ENCODE measurements at places on chromosomes 4 and X.

DNA sequence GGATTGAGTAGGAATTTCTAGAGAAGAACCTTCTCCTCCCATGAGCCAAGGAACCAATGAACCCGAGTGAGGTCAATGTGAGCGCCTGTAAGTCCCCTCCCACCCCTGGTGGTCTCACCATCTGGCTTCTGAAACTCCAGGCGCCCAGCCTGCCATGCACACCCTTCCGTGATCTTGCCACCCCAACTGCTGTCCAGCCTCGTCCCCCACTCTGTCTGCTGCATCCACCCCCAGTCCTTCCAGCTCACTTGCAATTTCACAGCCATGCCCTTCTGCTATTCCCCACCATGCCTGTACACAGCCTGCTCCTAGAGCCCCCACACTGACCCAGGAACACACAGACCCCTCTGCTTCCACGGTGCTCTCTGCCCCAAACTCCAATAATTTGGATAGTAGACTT is 323.7 kb downstream of the STK32B start:
- no peak for DNase-seq

DNA sequence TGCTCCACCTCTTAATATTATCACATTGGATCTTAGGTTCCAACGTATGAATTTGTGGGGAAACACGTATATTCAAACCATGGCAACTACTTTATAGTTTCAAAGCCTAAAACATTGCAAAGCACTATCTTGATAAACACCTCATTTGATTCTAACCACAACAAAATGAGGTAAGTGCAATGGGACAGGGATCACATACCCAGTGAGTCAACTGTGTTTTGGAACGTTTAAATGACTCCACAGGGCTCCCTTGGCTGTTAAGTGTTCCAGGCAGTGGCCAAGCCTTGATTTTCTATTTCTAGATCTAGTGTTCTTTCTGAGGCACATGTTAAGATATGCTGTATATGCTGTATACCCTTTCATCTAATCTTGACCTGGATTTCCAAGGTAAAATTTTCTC is 54.5 kb upstream of the C1QTNF7 start:
- no peak for DNase-seq

- DNase-seq: no peak
Measured at GRCh38 chr4:39591290-39591689, 47.4 kb downstream of the SMIM14 start.

GRCh38 chr4:146342600-146343192 is 128.4 kb downstream of the REELD1 start:
- DNase-seq: no peak

DNA sequence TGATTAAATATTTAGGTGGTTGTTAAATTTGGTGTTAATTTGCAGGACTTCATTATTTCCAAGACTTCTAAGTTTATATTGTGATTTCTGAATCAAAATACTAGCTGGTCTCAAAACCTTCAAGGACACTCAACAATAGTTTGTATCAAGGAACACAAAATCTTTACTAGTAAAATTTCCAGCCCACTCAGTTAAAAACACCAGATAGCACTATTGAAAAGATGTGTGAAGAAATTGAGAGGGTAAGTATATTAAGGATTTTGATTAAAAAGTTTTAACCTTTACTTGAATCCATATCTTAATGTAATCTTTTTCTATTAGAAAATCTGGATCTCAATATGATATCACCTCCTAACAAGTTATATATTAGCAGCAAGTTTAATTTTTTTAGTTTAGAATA is 89.3 kb upstream of the UGT8 start:
- no peak for DNase-seq

DNA sequence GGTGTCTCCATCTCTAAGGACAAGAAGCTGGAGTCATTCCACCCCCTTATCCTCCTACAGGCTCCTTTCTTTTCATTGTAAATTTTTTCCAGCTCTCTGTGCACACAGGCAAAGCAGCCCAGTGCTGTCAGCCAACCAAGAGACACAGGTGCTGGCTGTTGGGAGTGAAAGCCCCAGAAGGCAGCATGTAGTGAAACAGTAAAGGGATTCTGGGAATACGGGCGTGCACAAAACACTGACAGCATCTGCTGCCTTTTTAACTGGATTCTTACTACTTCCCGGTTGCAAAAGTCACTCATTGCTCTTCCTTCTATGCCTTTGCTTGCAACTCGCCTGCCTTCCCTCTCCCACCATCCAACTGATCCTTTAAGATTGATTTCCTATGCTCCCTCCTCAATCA is 208.6 kb upstream of the PRPS2 start:
- no peak for DNase-seq

DNA sequence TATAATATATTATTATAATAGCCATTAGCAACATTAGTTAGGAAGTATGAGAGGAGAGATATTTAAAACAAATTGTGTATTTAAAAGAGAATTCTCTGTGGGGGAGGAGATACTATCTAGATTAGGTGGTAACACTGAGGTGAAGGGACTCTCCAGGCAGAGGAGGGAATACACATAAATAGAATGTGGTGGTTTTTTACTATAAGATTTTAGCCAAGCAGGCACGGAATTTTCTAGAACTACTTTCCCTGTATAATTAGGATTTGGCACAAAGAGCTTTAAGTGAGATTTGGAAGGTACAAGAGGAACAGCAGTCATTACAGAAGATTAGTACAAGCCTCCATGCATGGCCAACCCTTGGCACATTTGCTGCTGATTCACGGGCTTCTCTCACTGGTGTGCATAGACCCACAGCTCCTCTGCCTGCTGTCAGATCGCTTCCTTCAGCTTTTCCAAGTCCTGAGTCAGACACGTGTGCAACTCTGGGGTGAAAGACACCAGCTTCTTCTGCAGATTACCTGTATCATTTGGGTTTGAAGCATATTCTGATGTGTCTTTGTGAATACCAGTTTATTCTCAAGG is 685.5 kb downstream of the KCTD8 start:
- DNase-seq: no peak

DNA sequence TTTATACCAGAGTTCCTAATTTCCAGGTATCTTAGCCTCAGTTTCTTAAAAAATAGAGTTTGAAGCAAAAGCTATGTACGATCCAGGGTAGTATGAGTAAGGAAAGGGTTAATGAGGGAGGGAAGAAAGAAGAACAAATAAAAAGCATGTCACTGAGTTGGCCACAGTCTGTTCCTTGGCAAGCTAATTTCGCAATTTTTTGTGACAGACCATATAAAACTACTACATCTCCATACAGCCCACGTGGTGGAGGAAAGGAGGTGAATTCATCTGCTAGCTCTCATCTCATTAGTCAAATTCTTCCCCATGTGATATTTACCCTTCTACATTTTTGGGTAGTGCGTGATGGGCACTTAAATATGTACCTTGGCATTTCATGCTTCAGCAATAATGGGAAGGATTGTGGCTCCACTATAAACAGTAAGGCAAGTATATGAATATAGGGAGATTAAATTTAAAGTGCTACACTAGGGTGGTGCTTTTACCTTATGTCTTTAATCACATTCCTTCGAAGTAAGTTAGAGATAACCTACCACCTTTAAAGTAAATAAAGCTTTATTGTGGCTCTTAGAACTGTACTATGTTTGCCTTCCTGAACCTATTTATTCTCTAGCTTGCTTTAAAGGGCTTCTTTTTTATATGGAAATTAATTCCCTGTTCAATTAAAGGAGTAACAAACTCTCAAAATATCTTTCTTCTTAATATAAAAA is 102.1 kb upstream of the VAMP7 start:
- no peak for DNase-seq

DNA sequence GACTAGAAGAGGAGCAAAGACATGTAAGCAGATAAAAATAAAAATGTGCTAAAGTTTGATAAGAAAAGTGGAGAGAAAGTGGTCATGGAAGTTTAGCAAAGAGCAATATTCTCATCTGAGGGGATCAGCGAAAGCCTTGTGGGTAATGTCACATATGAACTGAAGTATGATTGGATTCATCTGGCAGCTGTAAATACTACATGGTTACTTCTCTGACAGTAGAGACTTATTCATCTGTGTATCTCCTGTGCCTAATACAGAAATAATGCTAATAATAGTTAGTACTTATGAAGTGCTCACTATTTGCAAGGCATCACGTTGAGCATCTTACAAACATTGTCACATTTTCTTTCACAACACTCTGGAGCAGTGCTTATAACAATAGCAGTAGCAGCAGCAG is 8.9 kb upstream of the IGSF1 start:
- no peak for DNase-seq

- DNase-seq: no peak
Measured at GRCh38 chrX:1450361-1451161, 2.1 kb downstream of the ASMTL start.

DNA sequence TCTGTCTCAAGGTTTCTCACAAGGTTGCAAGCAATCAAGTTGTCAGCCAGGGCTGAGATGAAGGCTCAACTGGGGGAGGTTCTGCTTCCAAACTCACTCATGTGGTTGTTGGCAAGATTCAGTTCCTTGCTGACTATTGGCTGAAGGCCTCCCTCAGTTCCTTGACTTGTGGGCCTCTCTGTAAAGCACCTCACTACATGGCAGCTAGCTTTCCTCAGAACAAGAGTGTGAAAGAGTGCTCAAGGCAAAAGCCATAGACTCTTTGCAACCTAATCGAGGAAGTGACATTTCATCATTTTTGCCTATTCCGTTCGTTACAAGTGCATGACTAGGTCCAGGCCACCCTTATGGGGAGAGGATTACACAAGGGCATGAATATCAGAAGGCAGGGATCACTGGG is 52.0 kb downstream of the CXorf58 start:
- peak; percentile 6 for DNase-seq

- DNase-seq: no peak
Measured at GRCh38 chr4:85672116-85672515, 197.2 kb downstream of the ARHGAP24 start.

DNA sequence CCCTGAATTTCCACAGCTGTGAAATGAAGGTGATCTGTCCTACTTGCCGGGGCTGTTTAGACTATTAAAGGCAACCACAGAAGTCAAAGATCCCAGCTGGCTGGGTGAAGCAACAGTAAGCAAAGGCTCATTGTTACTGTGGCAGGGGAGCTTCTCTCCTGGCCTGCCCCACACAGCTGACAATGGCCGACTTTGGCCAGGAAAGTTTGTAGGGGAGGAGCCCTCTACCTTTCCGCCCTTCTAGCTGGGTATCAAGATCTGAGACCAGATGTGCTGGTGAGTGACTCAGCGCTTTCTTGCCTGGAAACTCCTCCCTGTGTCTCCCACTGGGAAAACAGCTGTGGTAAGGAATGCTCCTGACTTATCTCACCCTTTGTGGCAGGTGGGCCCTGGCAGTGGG is 21.1 kb downstream of the RASSF6 start:
- DNase-seq: no peak

DNA sequence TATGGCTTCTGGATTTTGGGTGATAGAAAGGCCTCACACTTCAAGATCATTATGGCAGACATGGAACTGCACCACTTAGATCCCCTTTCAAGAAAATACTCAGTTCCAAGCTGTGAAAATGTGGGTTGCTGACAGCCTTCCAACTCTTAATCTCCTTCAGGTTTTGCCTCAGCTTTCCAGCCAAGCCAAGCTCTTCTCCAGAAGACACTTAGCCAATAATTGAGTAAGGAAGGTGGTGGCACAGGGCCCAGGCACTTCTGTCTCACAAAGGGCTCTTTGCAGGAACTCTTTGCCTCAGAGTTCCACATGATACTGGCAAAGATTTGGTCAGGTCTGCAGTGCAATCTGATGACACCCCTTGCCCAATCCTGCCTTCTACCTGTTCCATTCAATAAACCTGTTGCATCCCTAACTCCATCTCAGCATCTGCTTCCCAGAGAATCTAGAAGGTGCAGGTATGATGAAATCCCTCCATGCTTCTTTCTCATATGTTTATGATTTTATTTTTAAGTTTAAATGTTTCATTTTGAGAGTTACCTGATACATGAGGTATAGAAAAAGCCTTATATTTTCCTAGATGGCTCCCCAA is 30.6 kb downstream of the ANXA5 start:
- DNase-seq: no peak

DNA sequence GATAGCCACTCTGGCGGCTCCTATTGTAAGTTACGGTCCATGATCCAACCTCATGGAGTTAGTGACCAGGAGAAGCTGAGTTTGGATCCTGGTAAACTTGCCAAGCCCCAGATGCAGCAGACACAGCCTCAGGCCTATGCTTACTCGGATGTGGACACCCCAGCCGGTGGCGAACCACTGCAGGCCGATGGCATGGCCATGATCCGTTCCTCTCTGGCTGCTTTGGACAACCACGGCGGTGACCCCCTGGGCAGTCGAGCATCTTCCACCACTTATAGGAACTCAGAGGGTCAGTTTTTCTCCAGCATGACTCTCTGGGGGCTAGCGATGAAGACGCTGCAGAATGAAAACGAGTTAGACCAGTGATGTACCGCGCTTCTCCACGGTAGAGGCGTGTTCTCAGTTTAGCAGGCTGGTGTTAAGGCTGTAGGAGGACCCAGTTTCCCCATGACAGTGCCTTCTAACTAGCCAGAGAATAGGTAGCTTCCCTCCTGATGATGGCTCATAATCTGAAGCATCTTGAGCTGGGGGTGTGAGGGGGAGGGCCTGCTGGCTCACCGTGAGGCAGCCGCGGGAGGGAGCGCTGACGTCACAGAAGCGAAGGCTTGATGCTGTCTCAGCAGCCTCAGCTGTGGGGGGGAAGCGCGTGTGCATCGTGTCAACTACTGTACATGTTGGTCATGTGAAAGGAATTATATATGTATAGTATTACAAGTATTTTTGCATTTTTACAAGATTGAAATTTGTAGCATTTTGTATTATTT is 31.1 kb downstream of the ZBTB49 start:
- peak; percentile 70 for DNase-seq

DNA sequence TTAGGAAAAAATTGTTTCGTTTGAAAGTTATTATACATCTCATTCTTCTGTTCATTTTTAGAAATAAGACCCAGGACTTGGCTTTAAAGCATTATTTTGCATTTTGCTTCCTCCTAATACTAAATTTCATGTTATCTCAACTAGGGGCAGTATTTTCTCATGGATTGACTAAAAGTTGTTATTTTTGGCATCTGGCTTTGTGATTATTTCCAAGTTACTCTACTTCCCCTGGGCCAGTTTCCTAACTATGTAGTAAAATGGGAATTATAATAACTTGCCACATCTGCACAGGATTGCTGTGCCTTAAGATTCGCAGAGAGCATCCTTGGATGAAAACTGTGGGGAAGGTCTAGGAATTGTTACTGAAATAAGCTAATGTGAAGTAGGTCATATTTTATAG is 3.0 kb downstream of the RBPJ start:
- DNase-seq: no peak

- DNase-seq: no peak
Measured at GRCh38 chr4:165539801-165540200, 161.0 kb downstream of the CPE start.

DNA sequence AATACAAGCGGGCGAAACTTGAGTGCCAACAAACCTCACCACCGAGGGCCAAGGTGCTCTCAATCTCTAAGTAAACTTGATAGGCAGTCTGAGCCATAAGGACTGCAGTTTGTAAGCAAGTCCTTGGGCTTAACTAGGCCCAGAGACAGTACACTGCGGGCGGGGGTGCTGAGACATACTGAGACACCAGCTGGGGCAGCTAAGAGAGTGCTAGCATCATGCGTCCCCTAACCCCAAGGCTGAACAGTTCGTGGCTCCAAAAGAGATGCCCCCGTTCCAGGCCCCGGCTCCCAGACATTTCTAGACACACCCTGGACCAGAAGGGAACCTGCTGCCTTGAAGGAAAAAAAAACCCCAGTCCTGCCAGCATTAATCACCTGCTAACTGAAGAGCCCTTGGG is 126.8 kb upstream of the PRDX4 start:
- DNase-seq: no peak

Measured in head of caudate nucleus (tissue), 42 donors.